ENCODE measurements at places on chromosomes 16 and 17.
A peak's percentile ranks its signal among the peaks of the same experiment; 100 is the strongest.

DNA sequence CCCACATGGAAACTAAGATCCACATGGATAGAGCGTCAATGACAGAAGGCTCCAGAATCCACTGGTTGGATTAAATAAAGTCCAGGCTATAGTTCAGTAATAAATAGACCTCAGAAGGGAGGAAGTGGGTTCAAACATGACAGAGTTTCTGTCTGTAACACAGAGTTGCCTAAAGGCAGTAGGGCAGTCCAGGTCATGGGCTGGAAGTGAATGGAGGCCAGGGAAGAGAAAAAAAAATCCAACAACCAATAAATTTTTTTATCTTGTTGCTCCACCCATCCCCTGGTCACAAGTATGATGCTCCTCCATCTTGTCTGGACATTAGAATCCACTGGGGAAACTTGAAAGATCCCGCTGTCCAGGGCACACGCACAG, 92.4 kb downstream of the RGS9 start:
- DNase-seq: no peak

- DNase-seq: no peak
Observed at GRCh38 chr16:70267516-70267915, 15.8 kb upstream of the EXOSC6 start.

- DNase-seq: no peak
Observed at GRCh38 chr17:65017207-65017774, 39.2 kb downstream of the GNA13 start.

DNA sequence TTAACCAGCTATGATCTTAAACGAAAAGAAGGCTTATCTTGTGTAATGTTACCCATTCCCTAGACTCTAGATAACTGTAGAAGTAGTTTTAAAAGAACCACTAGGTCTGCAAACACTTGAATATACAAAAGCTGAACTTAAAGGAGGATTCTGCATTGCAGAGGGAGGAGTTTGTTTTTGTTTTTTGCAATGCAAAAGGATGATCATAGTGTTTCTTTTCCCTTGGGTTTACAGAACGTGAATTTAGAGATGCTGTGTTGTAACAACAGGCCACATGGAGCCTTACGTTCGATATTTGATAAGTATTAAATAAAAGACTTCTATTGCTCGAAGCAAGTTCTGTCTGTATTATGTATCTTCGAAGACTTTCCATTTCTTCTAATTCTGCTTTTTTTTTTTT, 77.6 kb downstream of the CHD9 start:
- DNase-seq: no peak

DNA sequence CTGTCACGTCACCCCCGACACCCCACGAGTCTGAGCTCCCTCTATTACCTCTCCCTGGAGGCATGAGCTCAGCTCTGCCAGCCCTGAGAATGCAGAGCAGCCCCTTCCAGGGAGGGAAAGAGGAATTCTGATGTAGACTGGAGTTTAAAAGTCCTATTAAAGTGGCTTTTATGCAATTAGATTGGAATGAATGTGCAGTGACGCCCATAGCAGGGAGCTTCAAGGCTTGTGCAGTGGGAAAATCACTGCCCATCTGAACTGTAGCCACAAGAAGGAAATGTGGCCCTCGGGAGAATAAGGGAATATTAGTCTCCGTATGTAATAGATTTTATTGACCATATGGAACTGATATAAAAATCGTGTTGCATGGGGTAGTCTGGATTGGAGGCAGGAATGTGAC, 66.9 kb downstream of the ZNF423 start:
- DNase-seq: no peak

GRCh38 chr17:58096892-58097291, 13.7 kb downstream of the DYNLL2 start:
- no peak for DNase-seq

DNA sequence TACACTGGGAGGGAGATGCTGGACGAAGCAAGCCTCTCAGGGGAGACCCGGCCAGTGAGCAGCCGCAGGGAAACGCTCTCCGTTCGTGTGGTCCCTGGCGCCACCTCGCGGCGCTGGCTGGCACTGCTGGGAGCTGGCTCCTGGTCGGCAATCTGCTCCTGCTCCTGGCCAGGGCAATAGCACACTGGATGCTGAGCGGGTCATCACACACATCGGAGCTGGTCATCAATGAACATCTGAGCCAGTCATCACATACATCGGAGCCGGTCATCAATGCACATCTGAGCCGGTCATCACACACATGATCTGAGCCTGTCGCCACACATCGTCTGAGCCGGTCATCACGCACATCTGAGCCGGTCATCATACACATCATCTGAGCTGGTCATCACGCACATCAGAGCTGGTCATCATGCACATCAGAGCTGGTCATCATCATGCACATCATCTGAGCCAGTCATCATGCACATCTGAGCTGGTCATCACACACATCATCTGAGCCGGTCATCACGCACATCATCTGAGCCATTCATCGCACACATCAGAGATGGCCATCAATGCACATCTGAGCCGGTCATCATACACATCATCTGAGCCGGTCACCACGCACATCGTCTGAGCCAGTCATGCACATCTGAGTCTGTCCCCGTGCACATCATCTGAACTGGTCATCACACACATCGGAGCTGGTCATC, 217.3 kb downstream of the RBFOX3 start:
- peak; percentile 40 for DNase-seq

DNA sequence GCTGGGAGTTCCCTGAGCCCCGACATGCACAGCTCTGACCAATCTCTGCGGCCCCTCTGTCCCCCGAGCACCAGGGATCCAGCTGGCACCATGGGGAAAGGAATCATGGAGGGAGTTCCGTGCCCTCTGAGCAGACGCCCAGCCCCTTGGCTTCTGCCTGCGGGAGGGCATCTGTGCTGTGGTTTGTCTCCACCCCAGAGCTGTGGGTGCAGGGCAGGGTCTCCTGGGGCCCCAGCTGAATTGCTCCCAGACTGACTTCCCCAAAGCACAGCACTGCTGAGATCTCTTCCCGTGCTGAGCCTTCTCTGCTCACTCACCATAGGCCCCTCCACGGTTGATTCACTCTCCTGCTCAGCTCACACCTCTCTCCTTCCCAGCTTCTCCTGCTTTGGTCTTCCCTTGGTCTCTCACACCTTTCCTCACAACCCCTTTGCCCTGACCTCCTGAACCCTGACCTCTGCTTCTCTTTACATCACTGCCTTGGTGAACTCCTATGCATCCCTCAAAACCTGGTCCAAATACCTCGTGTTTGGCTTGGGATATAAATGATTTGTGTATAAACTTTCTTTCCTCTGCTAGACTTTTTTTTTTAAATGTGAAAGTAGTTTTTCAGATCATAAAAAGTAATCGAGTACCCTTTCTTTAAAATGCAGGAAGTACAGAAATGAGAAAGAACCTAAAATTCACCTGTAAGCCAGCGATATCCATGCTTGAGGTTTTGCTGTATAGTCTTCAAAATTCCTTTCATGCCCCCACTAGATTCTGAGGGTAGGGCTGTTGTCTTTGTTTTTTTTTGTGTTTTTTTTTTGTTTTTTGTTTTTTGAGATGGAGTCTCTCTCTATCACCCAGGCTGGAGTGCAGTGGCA, 265.3 kb downstream of the SEC14L1 start:
- DNase-seq: no peak

- no peak for DNase-seq
Observed at GRCh38 chr17:67974185-67974584, 22.1 kb downstream of the C17orf58 start.

DNA sequence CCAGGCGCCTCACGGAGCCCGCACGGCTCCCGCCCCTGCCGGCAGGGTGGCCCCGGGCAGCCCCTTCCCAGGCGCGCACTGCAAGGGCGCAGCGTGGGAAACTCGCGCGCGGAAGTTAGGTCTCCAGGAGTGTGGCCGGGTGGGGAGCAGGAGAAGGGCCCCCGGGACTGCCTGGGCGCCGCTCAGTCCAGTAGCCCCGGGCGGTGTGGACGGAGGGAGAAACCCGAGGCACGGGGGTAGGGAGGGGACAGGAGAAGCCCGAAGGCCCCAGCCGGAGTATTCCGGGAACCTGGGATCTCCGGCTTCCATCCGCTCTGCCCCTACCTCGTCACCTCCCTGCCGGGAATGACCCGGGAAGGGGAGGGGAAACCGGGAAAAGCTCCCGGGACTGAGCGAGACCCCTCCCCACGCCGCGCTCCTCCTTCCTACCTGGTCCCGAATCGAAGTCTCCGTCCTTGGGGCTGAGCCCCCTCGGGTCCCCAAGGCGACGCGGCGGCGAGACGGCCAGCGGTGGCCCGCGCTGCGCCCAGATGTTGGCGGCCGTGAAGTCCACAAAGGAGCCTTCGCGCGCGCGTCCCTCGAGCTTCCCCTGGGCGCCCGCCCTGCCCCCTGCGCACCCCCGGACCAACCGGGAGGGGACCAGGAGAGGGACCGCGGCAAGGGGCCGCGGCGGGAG, 418 bp downstream of the SOCS3 start:
- no peak for DNase-seq

DNA sequence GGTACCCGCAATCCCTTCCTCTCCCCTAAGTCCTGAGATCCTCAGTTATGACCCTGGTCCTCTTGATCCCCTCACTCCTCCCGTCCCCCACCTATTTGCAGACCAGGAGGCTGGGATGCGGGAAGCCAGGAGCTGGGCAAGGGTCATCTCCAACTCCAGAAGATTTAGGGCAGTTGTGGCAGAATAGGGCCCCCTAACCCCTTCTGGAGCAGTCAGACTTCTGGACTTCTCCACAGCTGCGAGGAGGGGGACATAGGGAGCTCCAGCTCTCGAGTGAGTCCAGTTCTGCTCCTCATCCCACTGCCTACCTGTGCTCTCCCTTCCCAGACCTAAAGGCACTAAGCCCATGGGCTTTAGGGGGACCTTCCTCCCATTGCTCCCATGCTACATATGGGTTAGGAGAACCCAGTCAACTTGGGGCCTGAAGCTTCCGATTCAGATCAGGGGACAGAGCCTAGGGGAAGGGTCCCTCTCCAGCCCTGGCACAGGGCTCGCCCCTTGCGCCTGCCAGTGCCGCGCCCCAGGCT, 1.3 kb downstream of the WNK4 start:
- no peak for DNase-seq

DNA sequence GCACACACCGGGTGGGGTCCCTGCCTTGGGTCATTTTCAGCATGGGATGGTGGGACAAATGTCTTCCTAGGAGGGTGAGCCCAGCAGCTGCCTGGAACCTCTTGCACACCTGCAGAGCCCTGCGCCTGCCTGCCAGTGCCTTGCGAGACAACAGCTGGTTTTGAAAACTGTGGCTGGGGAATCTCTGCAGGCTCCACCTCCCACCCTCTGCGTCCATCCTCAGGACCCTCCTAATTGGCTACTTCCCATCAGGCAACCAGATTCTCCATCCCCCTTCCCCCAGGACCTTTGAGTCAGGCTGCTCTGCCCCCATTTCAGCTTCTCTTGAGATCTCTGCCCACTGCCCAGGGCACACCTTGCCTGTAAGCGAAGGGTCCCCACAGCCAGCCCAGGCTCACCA, 26.6 kb downstream of the PEMT start:
- no peak for DNase-seq

DNA sequence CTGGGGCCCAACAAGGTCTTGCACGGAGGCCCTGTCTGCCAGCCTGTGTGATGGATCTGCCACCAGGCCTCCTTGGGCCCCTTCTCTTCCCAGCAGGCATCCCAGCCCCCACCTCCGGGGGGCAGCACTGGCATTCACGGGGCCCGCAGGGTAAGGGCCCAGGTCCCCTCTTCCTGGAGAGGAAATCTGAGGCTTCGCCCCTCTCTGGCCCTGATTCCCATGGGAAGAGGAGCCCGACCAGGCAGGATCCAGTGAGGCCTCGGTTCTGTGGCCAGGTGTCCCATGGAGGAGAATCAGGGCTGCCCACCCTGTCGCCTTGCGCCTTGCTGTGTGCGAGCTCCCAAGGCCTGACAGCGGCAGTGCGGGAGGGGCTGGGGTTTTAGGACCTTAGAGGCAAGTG, 48.4 kb downstream of the PDPK1 start:
- no peak for DNase-seq

DNA sequence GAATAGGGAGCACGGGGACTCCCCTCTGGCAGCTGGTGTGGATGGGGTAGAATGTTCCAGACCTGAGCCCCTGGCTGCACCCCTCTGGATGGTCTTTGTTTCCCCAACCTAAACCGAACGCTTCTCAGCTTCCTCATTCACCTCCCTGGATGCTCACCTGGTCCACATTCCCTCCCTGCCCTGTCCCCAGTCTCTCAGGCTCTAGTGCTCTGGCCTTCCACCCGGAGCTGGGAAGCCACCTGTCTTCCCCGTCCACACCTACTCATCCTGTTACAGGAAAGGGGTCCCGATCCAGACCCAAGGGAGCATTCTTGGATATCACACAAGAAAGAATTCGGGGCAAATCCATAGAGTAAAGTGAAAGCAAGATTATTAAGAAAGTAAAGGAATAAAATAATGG, 73.5 kb downstream of the CYLD start:
- DNase-seq: no peak

DNA sequence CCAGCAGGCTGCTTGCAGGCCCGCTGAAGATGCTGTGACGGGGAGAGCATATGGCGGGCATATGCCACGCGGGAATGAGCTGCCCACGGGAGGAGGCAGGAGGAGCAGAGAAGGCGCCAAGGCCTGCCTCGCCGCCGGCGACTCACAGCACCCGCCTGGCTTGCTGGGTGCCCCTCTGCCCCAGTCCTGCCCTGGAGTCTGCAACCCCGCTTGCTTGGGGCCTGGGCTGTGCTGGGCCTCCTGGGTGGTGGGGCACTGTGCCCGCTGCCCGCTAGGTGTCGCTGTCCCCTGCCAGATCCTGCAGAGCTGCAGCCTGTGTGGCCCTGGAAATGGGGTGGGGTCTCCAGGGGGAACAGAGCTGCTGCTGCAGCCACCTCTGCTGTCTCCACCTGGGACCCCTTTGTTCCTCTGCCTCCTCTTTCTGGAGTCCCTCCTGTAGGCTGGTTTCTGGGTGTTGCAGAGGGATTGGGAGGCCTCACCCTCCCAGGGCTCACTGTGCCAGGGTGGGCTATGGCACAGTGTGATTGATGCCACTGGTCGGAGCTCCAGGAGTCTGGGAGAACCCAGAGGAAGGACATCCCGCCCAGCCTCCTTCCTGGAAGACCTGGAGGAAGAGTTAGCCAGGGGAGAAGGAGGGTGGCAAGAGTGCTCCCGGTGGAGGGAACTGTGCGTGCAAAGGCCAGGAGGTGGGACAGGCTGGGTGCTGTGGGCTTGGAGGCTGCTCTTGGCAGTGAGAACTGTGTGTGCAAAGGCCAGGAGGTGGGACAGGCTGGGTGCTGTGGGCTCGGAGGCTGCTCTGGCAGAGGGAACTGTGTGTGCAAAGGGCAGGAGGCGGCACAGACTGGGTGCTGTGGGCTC, 141.0 kb upstream of the CIBAR2 start:
- DNase-seq: no peak

Measured in kidney glomerular epithelial cell (primary cell).